ENCODE measurements at places on chromosomes 12 and 14.

DNA sequence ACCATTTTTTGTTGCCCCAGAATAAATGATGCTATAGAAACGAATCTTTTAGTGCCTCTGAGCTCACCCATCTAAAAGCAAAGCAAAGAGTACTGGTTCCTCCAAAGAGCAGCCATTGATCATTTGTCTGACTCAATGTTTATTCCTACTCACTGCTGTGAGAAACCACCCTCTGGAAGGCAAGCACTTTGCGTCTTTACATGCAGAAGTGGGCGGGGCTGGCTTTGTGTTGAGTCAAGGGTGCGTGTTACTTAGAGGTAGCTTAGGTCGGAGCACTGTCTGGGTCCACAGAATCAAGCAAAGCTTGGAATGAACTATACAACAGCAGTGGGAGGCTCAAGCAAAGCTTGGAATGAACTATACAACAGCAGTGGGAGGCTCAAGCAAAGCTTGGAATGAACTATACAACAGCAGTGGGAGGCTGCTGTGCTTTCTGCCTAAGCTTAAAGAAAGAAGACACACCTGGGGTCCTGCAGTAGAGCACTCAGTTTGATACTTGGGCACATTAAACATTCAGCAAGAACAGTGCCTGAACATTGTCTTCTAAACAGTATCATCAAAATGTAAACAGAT is 77.2 kb upstream of the PRICKLE1 start:
- DNase-seq = no peak

DNA sequence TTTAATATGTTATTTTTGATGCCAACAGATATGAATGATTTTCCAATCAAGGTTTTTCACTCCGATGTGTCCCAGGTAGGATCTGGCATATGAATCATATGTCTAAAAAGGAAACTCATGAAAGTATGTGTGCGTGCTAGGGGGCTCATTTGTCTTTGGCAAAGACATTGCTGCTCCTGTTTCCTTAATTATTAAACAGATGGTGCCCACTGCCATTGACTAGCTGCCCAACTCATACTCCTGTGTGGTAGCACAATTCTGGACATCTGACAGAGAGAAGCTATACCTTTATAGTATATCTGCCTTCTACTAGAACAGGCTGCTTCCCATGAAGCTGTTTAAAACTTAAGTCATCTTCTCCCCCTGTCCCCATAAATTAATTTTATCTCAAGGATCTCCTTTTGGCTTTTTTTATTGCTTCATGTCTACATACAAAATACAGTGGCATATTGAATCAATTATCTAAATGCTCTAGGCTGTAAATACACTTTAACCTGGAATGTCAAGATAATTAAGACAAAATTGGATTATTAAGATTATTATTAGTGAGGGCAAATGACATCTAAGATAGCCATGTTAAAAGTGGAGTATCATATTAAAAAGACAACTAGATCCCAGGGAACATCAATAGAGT is 1.4 kb upstream of the PDE3A start:
- DNase-seq = no peak

DNA sequence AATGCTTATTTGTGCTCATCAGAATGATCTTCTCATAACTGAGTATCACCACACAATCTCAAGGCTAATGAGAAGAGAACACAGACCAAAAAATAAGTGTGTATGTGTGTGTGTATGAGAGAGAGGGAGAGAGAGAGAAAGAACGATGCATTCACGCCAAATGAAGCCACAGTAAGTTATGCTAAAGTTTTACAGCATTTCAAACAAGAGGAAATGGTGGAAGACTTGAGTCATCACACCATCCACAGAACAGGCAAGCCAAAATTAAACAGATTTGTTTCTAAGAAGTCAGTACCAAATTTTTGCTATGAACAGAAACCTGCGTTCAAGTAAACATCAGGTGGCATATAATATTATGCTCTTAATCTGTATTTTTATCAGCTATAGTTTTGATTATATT is 141.2 kb downstream of the MED13L start:
- no peak for DNase-seq

- no peak for DNase-seq
Observed at GRCh38 chr14:21070610-21071224, 613 bp downstream of the ARHGEF40 start.

GRCh38 chr14:65100922-65101541 is 1.3 kb downstream of the MAX start:
- DNase-seq = no peak

DNA sequence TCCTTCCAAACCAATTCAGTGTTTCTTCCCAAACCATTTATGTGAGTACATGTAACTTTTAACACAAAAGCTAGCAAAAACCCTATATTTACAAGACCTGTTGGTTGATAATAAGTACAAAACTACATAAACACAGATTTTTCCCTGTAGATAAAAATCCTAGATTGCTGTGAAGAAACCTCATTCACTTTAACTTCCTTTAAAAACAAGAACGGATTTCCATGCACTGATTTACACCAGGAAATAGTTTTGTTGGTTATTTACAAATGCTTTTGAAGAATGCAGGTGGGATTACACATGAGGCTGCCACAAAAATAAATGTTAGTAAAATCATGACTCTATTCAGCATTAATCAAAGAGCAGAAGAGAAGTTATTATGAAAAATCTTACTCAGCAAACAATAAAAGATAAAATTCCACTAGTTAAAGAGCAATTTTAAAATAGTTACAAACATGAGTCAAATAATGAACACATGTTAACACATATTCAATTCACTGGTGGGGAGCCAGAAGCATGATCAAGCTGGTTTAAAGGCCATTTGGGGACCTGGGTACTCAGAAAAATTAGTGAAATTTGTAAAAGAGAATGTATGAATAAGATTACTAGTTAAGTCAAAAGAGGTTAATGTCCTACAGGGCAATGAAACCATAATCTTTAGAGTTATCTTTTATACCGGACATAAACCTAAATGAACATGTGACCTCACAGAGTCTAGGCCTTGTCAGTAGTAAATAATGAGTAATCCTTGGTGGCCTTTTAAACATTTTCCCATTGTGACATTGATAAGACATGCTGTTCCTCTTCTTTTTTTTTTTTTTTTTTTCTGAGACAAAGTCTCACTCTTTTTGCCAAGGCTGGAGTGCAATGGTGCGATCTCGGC is 79.9 kb downstream of the PHLDA1 start:
- DNase-seq = no peak

GRCh38 chr12:61999311-61999710 is 260.9 kb upstream of the USP15 start:
- no peak for DNase-seq

DNA sequence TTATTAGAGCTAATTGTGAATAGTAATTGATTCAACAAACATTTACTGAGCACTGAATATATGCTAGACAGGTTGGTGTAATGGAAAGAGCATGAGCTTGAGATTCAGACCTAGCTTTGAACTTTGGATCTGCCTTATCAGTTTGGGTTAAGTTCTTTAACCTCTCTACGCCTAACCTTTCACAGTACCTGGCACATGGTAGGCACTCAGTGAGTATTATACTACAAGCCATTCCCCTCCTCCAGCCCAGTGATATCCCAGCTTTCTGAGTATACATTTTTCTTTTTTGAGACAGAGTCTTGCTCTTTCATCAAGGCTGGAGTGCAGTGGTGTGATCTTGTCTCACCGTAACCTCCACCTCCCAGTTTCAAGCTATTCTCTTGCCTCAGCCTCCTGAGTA is 32.0 kb downstream of the FAM177A1 start:
- DNase-seq = no peak

- DNase-seq = no peak
Observed at GRCh38 chr12:88996200-88996788, 356.0 kb downstream of the DUSP6 start.

- DNase-seq = no peak
Observed at GRCh38 chr12:7797698-7798398, 8.6 kb downstream of the NANOG start.

GRCh38 chr12:89960607-89961394 is 252.2 kb upstream of the ATP2B1 start:
- DNase-seq = no peak

DNA sequence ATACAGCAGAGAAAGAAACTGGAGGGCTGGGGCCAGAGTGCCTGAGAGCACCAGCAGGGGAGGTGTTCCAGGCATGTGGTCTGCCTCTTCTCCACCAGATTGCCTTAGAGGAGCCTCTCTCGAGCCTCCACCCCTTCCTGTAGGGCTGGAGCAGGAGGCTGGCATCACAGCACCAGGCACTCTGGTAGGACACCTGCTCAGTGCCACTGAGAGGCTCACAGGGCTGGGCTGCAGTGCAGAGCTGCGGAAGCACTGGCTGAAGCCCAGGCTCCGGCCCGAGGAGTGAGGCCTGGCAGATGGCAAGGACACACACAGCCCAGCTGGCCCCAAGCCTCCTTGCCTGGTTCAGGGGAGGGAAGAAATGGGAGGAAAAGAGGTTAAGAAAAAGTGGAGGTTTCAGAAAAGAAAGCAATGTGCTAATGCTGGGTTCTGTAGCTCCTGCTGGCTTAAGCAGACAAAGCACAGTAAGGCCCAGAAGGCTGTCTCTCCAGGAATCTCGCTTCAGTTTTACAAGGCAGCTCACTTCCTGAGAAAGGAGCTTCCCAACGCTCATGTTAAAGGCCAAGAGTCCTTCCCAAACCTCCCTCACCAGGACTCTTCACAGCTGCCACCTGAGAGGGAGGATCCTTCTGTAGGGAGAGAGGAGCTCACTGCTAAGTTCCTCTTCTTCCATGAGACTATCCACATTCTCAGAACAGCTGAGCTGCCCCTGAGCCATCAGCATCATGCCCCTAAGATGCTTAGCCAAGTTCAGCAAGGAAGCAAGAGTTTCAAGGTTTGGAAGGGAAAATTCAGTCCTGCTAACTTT is 23.8 kb downstream of the SPTB start:
- no peak for DNase-seq

DNA sequence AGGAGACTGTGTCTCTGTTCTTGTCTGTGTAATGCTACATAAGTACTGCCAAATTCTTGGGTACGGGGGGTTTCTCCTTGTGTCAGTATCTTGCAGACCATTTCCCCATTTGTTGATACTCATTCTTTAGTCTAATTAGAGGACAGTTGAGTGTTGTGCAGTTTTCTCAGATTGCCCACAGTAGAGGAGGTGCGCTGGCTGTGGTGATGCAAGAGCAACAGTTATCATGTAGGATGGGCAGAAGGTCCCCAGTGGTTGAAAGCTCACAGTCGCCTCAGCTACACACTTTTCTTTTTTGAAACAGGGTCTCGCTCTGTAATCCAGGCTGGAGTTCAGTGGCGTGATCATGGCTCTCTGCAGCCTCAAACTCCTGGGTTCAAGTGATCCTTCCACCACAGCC is 37.8 kb upstream of the ATP2A2 start:
- no peak for DNase-seq

GRCh38 chr12:22313286-22313962 is 21.1 kb downstream of the ST8SIA1 start:
- DNase-seq = no peak

DNA sequence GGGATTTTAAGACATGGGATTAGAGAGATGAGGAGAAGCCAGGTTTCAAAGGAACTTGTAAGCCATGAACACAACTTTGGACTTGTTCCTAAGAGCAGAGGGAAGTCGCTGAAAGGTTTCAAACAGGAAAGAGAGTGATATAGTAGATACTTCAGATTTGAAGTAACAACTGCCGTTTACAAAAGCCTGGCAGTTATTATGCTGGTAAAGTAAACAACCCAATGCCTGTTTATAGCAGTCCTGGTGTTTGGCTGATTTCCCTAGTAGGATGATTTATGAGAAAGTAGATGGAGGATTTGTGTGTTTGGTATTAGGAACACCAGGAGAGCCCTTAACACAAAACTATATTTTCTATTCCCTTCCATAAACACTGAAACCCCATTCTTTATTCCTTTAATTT is 285.7 kb downstream of the RMST start:
- no peak for DNase-seq

DNA sequence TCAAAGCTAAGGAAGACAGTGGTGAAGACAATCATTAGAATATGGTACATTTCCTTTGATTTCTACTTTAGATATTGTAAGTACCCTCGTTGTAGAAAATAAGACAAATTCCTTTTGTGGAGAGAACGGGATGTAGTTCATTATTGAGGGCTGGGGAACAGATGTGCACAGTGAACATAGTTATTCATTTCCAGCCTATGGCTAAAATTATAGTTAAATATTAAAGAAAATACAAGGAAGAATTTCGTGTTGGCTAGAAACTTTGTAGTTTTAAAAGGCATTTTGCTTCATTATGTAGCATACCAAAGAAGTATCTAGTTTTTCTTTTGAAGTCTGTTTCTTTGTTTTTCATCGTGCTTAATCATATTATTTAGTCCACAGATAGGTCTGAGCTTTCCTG is 201.8 kb downstream of the ESR2 start:
- DNase-seq = no peak

GRCh38 chr14:29851397-29851796 is 76.2 kb downstream of the PRKD1 start:
- no peak for DNase-seq

GRCh38 chr12:130423136-130423535 is 85.4 kb downstream of the PIWIL1 start:
- DNase-seq = no peak

- DNase-seq = no peak
Observed at GRCh38 chr12:18690653-18691052, 47.2 kb downstream of the PLCZ1 start.

DNA sequence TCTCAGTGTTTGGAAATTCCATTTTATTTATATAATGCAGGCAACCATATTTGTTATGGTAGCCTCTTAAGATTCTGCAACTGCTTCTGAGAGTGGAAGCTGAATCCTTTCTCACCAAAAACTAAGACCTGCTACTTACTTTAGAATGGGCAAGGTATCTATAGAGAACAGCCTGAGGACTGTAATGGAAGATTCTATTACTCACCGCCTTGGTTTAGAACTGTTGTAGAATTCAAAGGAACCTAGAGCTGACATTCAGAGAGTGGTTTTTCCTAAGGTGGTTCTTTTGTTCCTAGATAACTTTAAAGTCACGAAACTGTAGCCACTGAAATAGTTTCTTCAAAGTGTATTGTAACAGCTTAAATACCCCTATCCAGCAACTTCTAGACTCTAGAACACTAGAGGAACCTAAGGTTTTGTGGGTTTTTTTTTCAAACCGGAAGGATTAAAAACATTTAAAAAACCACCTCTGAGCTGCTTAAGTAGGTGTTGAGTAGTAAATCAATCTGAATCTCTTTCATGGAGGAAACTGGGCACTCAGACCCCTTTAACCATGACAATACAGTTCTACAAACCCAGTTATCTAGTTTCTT is 4.2 kb downstream of the TDP1 start:
- DNase-seq = no peak

- no peak for DNase-seq
Observed at GRCh38 chr12:78571953-78572352, 292.6 kb upstream of the SYT1 start.

All from activated gamma-delta T cell treated with Interleukin-2 at 50 U/mL for 16 hours (primary cell).